ENCODE measurements at places on chromosomes 5 and 9.

- DNase-seq = no peak
Measured at GRCh38 chr5:5822729-5823257, 400.3 kb downstream of the ICE1 start.

GRCh38 chr9:2570615-2571479 lies 50.7 kb upstream of the VLDLR start:
- peak; percentile 16 for DNase-seq

DNA sequence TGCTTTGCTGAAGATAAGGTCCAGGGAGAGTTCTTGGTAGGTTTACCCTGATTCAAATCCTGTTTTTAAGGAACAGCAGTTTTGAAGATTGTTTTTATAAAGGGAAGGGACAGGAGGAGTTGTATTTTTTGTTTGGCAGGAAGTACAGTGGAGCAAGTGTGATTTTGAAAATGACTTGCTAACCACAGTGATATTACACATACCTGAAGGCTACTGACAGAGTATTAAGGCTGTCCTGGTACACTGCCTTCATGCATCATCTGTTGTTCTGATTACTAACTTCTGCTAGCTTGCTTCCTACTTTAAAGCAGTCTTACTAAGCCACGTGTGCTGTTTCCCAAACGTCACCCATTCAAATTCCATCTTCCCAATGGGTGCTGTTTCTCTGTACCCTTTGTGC lies 559.5 kb upstream of the SGCD start:
- DNase-seq = no peak

DNA sequence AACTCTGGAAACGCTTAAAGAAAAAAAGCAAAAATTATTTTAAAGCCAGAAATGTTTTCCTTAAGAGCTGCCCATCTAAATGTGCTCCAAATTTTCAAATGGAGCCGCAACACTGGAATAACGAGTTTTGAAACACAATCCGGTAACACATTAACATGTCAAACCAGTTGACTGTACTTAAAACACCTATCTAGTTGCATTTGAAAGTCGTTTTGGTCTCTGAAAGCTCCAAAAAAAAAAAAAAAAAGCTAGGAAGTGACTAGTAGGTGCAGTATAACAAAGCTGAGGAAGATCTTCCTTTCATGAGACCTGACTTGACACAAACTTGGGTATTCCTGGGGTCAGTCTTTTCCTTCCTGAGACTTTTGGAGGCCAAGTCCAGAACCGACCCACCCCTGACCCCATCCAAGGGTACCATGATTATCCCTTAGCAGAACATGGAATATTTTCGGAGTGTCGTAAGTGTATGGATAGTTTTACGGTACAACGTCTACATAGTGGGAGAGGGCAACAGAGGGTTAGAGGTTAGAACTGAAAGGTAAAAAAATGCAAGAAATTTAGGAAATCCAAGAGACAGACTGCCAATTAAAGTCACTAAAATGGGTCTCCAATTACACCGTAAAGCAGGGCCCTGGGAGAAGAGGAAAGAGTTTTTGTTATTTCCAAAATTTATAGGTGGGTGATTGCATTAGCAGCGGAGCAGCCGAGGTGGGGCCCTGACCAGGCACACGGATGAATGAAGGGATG lies 812 bp downstream of the CETN3 start:
- no peak for DNase-seq

DNA sequence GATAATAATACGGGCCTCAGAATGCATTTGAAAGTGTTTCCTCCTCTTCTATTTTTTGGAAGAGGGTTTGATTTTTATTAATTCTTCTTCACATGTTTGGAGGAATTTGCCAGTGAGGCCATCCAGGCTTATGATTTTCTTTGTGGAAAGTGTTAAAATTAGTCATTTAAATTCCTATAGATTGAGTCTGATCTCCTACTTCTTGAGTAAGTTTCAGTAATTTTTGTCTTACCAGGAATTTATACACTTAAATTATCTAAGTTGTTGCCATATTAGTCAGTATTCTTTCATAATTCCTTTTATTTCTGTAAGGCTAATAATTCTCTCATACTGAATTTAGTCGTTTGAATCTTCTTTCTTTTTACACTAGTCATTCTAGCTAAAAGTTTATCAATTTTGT lies 25.2 kb upstream of the HAPLN1 start:
- no peak for DNase-seq

GRCh38 chr5:97162045-97162444 lies 19.6 kb upstream of the LIX1 start:
- DNase-seq = peak; percentile 61

- DNase-seq = no peak
Measured at GRCh38 chr5:42974536-42974935, 65.6 kb downstream of the ANXA2R start.

GRCh38 chr5:35199886-35200285 lies 30.4 kb downstream of the PRLR start:
- no peak for DNase-seq

DNA sequence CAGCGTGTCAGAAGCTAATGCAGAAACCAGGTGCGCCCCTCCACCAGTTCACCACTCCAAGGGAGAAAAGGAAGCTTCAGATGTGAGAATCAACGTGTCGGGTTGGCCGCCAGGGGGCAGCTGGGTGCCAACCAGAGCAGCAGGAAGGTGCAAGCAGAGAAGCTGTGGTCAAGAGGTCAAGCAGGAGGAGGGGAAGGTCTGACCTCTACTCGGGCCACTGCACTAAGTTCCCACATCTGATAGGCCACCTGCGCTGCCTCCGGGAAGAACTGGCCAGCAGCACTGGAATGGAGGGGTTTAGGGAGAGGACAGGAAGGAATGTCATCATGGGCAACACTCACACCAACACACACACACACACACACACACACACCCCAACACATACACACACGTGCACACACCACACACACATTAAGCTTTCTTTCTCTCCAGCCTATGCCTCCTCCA lies 31.4 kb downstream of the ANXA6 start:
- DNase-seq = peak; percentile 36

GRCh38 chr5:151476016-151476415 lies 28.6 kb downstream of the SLC36A1 start:
- no peak for DNase-seq

DNA sequence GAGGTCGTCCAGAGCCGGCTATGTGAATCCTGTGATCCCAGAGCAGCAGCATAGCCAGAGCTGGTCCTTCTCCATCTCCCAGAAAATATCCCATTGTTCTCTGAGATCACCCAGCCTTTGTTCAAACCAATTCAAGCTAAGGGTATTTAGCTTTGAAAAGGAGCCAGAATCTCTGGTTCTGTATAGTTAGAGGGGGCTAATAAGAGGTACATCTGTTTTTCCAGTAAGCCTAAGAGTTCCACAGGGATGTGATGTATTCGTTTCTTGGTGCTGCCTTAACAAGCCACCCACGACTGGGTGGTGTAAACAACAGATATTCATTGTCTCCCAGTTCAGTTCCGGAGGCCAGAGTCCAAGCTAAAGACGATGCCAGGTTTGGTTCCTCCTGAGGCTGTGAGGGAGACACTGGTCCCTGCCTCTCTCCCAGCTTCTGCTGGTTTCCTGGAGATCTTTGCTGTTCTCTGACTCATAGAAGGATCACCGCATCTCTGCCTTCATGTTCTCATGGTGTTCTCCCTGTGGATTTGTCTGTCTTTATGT lies 344.8 kb downstream of the MTRR start:
- no peak for DNase-seq
